EL (cell line): ENCODE measurements at places on chromosomes 7 and 10.

GRCh38 chr10:75239096-75239790 is 3.5 kb upstream of the COMTD1 start:
- DNase-seq = no peak

DNA sequence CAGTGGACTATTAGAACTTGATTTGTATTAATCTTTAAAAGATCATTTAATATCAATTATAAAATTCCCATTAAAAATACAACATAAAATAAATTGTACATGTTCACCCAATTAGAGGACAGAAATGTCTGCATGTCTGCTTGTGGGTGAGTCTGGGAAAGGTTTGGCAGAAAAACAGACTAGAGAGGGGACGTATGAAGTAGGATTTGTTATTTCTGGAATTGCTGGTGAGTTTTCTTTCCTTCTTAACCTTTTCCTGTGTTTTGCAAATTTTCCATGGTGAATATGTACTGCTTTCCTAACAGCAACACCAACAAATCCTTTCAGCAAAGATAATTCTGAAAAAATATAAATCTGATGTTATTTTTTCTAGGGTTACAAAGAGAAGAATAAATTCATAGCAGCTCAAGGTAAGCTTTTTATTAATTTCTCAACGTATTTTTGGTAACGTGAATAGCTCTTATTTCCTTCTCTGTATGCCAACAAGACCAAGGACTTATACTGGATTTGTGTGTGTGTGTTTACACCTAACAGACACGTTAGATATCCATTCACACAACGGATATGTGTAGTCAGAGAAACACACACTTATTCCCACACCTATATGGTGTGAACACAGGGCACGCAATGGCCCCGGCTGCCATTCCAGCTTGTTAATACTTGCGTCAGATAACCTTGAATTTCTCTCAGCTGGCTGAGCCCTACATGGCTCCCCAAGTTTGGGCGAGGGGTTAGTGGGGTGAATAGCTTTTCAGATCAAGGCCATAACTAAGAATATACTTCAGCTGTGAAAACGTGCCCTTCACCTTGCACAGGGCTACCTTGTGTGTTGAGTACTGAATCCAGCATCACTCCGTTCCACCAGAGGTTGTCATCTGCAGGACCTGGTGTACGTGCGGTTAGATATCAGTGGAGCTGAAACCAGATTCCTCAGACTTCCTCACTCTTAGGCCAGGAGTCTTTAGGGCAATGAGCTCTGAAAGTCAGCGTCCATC is 64.6 kb downstream of the MKI67 start:
- DNase-seq = no peak

DNA sequence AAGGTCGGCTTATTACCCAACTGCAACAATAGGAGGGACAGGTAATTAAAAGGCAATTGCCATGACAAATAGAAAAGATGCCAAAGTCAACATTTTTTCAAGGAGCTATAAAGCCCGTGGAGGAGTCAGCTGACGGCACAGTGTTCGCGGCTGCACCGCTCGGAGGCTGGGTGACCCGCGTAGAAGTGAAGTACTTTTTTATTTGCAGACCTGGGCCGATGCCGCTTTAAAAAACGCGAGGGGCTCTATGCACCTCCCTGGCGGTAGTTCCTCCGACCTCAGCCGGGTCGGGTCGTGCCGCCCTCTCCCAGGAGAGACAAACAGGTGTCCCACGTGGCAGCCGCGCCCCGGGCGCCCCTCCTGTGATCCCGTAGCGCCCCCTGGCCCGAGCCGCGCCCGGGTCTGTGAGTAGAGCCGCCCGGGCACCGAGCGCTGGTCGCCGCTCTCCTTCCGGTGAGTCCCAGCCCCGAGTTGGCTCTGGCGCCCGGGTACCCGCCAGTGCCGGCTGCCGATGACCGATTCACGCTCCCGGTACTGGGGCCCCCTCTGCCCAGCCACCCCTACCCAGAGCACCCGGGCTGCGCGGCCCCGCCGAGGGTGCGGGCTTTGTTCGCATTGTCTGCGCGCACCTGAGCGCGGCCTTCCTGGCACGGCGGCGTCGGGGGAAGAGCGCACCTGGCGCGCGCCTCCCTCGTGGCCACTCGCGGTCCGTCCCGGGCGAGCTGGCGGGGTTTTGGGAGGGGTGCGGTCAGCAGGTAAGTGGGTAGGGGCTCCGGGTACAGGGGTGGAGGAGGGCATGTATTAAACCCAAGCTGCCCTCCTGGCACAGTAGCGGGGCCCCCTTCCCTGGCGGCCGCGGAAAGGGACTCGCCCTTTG is at the start of gene VWA2:
TSS of gene VWA2 (plus strand) at position 138 of the 877 bp plus-strand sequence. CDS start 9,460 bp downstream, outside the sequence.
- no peak for DNase-seq

DNA sequence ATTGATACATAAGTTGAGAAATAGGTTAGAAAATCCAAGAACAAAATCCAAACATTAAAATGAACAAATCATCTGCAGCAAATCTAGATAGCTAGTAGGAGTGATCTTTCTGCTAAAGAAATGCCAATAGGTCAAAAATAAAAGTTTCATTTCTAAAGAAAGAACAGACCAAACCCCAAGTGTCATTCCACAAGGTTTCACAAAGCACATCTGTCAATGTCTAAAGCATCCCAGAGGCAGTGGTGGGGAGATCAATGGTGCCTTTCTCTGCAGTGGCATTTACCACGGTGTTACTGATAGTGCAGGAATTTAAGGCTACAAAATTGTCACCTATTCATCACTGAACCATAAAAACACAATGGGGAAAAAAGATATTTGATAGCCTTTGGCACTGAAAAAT is 147.9 kb downstream of the PARD3 start:
- DNase-seq = no peak
